ENCODE measurements at places on chromosomes 3 and 15.

DNA sequence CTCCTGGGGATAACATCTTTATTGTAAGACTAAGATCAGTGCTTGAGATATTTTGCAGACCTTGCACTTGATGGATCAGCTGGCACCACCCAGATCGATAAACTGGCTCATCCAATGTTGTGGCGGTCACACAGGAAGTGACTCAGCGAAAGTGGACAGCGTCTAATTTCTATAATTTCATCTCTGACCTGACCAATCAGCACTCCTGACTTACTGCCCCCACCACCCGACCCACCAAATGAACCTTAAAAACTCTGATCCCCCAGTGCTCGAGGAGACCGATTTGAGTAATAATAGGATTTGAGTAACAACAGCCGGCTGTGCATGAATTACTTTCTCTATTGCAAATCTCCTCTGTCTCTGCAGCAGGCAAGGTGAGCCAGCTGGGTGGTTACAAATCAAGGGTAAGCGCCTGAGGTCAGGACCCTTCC is 62.7 kb upstream of the RNU6-1 start:
- DNase-seq: no peak

DNA sequence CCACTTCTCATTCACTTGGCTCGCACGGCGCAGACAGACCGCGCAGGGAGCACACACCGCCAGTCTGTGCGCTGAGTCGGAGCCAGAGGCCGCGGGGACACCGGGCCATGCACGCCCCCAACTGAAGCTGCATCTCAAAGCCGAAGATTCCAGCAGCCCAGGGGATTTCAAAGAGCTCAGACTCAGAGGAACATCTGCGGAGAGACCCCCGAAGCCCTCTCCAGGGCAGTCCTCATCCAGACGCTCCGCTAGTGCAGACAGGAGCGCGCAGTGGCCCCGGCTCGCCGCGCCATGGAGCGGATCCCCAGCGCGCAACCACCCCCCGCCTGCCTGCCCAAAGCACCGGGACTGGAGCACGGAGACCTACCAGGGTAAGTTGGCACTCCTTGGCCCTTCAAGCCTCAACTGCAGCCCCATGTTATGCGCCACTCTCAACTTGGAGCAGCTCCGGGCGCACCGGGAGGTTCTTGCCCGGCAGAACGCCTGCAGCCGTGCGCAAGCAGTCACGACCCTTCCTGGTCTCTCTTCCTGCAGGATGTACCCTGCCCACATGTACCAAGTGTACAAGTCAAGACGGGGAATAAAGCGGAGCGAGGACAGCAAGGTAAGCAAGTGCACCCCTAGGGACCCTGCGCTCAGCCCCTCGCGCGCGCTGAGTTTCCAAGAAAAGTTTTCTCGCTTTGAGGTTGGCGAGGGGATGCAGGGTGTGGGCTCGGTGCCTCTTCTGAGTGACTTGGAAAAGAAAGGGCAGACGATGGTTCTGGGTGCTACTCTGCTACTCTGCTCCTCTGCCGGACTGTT is at the start of gene BHLHE40:
BHLHE40 (plus strand) TSS at position 10 of the 801 bp plus-strand sequence; CDS start at position 292, 282 bp downstream.
- no peak for DNase-seq

DNA sequence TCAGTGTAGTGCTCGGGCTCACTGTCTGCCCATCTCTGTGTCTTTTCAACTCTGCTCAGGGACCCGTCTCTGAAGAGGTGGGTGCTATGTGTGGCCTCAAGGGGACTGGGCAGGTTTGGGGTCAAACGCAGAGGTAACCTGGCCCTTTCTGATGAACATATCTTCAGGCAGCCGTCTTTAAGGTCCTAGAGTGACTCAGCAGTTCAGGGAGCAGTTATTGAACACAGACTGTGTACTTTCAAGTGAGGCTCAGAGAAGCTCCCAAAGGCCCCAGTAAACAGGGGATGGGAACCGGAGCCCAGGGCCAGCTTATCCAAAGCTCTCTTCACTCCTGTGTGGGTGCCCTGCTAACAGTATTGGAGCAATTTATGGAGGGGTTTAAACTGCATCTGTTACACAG is 73.1 kb downstream of the WDR76 start:
- no peak for DNase-seq

- no peak for DNase-seq
Measured at GRCh38 chr15:47708161-47708980, 8.9 kb upstream of the SEMA6D start.

GRCh38 chr15:29698030-29698701 is 124.1 kb downstream of the TJP1 start:
- peak; percentile 74 for DNase-seq

- peak; percentile 18 for DNase-seq
Measured at GRCh38 chr15:62969442-62970089, 73.0 kb upstream of the TPM1 start.

- no peak for DNase-seq
Measured at GRCh38 chr3:50139718-50140423, 15.3 kb upstream of the SEMA3F start.

Data from epithelial cell of prostate (primary cell).